ENCODE measurements at places on chromosomes 7 and 10.

- no peak for DNase-seq
Measured at GRCh38 chr7:6461946-6462550, 14.3 kb upstream of the DAGLB start.

DNA sequence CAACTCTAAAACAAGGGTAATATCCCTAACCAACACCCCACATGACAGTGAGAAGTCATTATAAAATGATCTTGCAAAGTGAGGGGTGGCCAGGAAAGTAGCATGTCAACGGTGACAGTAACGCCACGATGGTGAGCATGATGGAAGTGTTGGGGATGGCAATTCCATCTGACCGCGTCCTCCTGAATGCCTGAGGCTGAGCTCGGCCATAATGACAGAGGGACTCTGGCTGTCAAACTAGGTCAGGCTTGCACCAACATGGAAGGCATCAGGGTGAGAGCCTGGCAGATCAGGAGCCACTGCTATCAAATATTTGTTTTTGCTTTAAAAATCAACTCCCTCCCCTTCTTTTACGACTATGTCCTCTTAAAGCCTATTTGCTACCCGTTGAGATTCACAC, 55.7 kb upstream of the EFCAB10 start:
- DNase-seq, result no peak

DNA sequence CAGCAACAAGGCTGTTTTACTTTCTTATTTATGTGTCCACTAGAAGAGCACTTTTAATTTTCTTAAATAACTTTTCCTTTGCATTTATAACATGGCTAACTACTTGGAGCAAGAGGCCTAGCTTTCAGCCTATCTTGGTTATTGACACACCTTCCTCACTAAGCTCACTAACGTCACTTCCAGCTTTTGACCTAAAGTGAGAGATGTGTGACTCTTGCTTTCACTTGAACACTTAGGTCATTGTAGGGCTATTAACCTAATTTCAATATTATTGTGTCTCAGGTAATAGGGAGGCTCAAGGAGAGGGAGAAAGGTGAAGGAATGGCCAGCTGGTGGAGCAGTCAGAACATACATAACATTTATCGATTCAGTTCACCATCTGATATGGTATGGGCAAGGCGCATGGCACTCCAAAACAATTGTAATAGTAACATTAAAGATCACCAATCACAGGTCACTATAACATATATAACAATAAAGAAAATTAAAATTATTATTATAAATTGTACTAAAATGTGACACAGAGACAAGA, 95.0 kb upstream of the FAM20C start:
- DNase-seq, result no peak

DNA sequence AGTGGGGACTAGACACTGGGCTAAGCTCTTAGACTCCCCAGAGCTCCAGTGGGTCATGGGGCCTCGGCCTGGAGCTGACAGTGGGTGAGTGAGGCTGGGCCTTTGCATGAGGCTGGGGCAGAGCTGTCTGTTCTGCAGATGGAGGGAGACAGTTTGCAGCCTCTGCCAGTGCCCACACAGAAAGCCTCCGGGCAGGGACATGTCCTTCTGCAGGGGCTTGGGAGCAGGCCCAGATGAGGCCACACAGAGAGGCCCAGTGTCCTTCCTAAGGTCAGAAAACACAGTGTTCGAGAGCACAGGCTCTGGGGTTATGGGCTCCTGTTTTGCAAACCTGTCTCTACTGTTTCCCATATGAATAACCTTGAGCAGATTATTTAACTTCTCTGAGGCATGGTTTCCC, 25.1 kb upstream of the HK1 start:
- no peak for DNase-seq

GRCh38 chr10:125243532-125244253, 83.3 kb upstream of the CTBP2 start:
- no peak for DNase-seq

- no peak for DNase-seq
Measured at GRCh38 chr7:117323305-117323850, 520 bp upstream of the WNT2 start.

GRCh38 chr7:142896151-142896550, 10.6 kb upstream of the TRPV6 start:
- DNase-seq, result no peak

DNA sequence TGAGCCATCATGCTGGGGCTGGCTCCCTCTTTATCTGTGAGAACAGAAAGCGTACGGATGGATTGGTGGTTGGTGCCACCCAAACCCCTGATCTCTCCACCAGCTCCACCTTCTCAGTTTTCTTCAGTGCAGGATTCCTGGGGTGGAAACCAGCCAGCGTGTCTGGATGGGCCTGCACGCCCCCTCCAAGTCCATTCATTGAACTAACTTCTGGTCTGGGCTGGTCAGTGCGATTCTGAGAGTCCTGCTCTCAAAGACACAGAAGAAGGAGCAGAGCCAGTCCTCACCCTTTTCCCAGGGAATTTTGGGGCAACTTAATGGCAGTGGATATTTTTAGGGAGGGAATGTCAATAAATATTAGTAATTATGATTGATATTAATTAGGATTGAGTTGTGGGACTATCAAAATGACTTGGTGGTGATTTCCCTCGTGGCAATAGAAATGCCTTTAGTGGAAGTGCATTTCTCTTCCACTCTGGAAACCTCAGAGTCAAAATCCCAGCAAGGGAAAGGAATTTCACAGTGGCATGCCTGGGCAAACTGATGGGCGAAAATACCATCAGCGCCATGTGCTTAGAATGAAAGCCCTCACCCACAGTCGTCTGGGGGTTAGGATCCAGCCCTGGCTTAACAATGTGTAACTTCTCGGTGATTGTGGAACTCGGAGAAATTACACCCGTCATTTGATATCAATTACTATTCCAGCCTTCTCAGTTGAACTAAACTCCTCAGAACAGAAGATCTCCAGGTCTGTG, 69.3 kb upstream of the EEPD1 start:
- no peak for DNase-seq

- peak; percentile 79 for DNase-seq
Measured at GRCh38 chr7:2635810-2636701, 4.3 kb downstream of the TTYH3 start.

- DNase-seq, result no peak
Measured at GRCh38 chr7:28782362-28782761, 175.8 kb downstream of the TRIL start.

DNA sequence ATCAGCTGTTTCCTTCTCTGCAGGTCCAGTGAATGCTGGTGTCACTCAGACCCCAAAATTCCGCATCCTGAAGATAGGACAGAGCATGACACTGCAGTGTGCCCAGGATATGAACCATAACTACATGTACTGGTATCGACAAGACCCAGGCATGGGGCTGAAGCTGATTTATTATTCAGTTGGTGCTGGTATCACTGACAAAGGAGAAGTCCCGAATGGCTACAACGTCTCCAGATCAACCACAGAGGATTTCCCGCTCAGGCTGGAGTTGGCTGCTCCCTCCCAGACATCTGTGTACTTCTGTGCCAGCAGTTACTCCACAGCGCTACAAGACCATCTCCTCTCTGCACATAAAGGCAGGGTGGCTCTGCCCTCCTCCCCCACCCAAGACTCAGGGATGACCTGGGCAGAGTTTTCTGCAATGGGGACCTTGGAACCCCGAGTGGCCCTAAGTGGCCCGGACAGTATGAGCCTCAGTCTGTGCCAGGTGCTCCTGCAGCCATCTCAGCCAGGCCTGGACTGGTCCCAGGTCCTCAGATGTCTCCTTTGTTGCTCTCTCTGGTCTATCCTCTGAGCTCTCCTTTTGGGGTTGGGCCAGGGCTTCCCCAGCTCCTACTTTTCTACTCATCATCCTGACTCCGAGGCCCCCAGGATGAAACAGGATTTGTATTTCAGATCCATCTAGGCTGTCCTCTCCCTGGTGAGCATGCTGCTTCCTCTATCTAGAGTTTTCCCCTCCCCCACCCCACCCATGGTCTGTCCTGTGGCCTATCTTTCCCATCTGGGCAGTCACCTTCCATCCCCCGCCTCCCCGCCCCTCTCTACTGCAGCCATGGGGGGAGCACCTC, 212.1 kb upstream of the PRSS58 start:
- DNase-seq, result no peak

DNA sequence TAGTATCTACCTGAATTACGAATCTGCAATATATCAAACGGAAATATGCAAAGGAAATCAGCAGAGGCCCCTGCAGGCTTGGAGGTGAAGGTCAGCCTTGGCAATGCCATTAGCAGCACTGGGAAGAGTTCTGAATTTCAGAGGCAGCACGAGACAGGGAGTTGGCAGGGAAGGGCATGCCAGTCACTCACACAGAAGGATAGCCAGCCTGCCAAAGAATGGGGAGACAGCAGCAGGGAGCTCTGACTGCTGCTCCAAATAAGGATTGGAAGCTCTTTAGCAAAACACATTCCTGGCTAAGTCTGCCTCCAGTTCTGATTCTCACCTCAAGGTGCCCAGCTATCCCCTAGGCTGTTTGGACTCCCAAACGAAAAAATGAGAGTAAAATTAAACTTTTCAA, 188.0 kb downstream of the PDE1C start:
- peak; percentile 71 for DNase-seq

DNA sequence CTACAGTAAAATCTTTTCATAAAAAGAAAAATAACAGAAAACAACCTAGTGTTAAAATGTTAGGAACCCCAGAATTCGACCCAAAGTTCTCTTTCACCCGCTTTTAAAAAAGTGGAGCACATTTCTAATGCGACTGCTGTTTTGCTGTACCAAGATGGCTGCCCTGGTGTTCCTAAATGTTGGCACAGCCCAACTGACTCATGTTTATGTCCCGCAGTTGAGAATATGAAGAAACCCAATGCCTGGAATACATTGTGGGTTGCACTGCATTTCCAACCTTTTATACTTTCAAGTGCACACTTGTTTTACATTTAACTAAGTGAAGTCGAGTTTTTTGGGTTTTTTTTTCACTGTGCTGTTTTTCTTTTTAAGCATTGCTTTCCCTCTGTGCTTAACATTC, 944 bp downstream of the STEAP1B start:
- no peak for DNase-seq

- DNase-seq, result peak; percentile 48
Measured at GRCh38 chr7:131034166-131034881, 293.4 kb upstream of the MKLN1 start.

DNA sequence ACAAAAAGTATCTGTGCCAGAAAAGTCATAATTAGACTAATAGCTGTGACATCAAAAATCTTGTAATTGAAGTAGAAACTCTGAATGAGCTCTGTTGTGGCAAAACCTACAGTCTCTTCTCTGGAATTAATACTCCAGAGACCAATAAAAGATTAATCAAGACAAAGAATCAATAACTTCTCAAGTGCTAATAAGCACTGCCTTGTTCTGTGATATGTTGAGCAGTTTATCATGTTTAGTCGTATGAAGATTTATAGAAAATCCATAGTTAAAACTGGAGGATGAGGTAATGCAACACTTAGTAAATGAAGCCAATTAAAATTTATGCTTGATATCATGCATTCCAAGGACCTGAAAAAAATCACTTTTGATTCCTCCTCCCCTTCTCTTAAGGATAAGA, 72.3 kb upstream of the RNF32 start:
- no peak for DNase-seq

GRCh38 chr7:47100817-47101435, 481.0 kb downstream of the TNS3 start:
- peak; percentile 30 for DNase-seq

DNA sequence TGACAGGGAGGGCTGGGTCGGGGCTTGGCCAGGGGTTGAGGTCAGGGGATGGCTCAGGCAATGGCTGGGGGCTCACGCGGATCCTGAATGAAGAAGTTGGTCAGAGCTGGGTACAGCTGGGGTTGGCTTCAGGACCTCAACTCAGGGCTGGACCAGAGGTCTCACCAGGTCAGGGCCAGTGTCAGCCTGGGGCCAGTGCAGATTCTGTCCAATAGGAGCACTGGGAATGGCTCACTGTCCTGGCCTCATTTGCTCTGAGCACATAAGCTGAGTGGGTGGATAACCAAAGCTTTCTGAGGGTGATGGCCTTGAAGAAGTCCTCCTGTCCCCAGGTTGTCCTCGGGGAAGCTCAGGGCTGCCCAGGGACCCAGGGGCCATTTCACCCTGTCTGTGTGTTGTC, 54.9 kb upstream of the PCBD1 start:
- DNase-seq, result no peak

GRCh38 chr7:144503215-144503614, 99.7 kb upstream of the NOBOX start:
- no peak for DNase-seq

DNA sequence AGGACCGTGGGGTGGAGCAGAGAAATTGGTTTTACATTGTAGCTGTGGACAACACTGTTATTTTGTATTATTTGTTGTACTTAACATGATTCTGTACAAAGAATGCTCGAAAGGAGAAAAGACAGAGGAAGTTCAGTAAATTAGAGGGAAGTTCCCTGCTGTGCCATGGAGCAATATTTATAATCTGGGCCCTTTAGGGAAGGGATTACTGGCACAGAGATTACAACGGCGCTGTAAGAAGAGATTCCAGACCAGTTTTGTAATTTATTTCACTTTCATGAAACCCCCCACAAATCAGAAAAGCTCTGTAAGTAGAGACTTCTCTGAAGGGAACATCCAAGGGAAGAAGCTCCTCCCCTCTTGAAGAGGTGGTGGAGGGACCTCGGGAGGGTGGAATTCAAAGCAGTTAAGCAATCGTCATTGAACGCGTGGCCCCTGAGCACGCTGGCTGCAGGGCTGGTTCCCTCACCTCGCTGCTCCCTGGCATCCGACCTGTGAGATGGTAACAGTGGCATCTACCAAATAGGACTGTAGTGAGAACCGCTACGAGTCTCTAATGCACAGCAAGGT, 113.5 kb downstream of the KLF6 start:
- no peak for DNase-seq

DNA sequence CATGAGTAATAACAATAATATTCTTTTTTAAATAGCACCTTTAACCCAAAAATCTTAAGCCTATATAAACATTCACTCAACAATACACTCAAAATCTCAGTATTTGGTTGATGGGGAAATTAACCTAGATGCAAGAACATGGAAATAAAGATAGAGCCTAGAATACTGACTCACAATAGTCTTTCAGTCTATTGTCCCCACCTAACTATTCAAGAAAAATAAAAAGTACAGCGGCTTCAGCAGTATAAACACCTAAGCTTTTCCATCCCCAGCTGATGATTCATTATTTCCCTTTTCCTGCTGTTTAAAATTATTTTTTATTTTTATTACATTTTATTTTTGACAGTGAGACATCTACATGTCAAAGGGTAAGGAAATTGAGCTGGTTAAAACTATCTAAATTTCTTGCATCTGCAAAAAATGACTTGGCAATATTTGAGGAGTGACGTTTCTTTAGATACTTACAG, 201.4 kb downstream of the FZD1 start:
- DNase-seq, result no peak

- no peak for DNase-seq
Measured at GRCh38 chr7:74059681-74060588, 23.7 kb upstream of the LIMK1 start.

DNA sequence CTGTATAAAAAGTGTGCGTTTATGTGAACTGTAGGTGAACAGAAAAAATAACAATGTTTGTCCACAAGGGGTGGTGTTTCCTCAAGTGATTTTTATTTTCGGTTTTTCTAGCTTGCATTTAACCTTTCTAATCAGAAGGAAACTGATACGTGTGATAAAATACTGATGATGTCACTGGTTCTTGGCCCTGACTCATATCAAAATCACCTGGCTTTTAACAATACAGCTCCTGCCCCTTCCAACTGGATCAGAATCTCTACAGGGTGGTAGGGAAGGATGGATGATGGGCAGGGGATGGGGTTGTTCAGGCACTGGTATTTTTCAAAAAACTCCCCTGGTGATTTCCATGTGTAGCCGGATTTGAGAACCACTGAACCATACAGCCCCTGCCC, 10.9 kb downstream of the NPFFR1 start:
- DNase-seq, result no peak

GRCh38 chr7:127885222-127885772, 145.9 kb downstream of the LRRC4 start:
- no peak for DNase-seq

GRCh38 chr10:125479059-125479458, 203.9 kb downstream of the TEX36 start:
- no peak for DNase-seq

Measured in left cardiac atrium (tissue), 4 donors.